ENCODE measurements at places on chromosomes 12 and 14.
A peak's percentile ranks its signal among the peaks of the same experiment; 100 is the strongest.

DNA sequence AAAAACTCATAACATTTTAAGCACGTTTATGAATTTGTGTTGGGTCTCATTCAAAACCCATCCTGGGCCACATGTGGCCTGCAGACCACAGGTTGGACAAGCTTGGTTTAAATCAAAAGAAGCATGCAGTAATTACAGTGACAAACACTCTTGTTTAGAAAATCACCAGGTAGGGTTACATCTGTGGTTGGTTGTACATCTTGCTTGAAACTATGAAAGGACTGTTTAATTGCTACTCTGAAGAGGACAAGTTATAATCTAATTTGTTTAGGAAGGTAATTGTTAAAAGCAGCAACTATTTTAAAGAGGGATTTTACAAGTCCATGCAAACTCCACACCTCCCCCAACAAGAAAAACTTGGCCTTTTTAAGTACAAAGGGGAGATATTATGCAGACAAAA is 4.0 kb downstream of the TRIP11 start:
- no peak for DNase-seq

- DNase-seq, result peak; percentile 82
Measured at GRCh38 chr14:100383727-100384158, 60.6 kb downstream of the SLC25A47 start.

DNA sequence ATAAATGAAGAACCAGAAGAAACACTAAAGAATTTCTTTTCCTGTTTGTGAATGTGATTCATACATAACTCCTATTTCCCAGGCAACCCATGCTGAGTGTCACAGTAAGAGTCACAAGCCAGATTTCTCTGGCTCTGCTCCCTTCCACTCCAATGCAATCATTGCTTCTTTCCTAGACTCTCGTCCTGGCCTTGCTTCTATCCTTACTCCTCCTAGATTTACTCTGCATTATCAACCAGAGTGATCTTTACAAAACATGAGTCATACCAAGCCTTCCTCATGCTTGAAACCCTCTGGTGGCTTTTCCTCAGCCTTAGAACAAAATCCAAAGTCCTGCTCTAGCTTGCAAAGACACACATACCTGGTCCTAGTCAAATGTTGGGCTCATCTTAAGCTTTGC is 13.3 kb downstream of the IL22 start:
- peak; percentile 21 for DNase-seq

DNA sequence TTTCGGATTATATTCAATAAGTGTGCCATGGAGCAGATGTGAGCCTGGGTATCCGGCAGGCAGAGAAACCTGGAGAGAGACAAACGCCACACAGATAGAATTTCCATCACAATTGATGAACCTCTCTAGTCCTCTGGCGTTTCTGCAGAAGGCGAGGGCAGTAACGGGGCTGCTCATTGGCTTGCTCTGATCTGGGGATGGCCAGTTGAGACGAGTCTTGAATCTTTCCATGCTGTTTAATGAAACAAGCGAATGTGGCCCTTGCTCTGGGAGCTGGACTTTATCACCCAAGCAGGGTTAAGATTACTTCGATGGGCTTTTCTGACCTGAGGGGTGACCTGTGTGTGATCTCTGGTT is 42.4 kb upstream of the CLMN start:
- DNase-seq, result no peak

DNA sequence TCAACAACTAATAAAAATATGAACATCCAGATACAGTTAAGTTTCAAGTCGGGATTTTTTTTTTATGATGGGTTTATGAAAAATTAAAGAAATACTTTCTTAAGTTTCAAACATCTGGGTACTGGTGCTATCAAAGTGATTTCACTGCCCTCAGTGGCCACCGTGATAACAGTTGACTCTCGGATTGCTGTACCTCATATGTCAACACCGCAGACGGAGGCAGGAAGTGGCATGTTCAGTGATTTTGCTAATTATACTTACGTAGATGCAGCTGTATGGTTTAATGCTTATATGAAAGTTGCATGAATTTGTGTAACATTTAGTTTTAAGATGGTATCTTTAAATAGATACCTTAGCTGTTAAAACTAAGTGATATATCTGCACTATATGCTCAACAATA is 20.8 kb upstream of the FBLN5 start:
- peak; percentile 53 for DNase-seq

GRCh38 chr14:86501611-86502010 is 971.7 kb downstream of the FLRT2 start:
- DNase-seq, result peak; percentile 77

GRCh38 chr12:25590011-25590721 is 37.1 kb upstream of the LMNTD1 start:
- DNase-seq, result peak; percentile 20

DNA sequence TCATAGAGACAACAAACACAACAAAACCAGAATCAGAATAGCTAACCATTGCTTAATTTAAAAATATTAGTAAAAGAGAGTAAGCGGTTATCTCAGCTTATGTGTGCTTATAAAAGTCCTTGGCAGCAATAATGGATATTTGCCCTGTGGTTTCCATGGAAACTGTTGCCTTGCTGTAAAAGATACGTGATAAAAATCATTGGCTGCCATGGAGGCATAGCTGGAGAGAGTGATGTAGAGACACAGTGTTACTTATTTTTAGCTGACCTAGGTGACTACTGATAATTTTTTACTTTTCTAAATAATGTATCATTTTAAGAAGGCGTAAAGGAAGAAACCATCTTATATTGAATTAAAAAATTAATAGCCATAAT is 92.9 kb downstream of the ERC1 start:
- peak; percentile 81 for DNase-seq

DNA sequence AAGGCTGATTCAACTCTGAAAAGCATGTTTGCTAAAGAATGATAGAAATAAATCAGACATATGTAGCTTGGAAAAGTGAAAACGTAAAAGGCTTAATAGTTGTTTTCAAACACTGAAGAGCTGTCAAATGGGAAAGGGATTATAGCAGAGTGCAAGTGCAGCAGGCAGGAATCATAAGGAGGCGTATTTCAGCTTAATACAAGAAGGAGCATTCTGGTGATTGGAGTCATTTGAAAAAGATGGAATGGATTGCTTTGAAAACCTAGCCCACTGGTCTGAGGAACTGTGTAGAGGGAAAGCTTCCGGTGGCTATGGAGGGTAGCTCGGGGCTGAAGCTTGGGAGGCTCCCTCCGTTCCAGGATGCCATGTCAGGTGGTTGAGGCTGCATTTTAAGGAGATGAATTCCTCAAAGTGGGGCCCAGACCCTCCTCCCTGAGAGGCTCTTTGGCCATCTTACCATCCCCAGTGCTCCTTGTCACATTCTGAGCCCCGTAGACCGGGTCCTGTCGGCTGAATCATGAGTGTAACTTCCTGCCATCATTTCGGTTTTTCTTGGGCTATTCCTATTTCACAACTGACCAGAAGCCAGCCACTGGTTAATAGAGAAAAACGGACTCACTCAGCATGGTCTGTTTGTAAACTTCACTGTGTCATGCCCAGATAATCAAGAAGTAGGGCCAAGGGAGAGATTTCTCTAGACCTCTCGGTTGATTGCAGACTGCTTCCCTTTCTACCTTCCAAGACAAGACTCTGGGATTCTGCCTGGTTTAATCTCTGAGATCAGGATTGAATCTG is 6.5 kb downstream of the WNT5B start:
- peak; percentile 53 for DNase-seq
